A375 (cell line): ENCODE measurements at places on chromosomes 7 and 10. TPM values are rescaled to one million over a fixed set of nuclear protein-coding genes. Genes with fewer than 3 reads are reported as not detected.

MMP21 gene
- 0.19 TPM in 1 of 2 replicates, not detected in the other for total RNA-seq

HERC4 gene
- 10.3 and 13.0 TPM in 2 replicates for total RNA-seq

PGAM2 gene
- 2.6 and 3.0 TPM in 2 replicates for total RNA-seq

AGAP6 gene
- 9.9 and 10.5 TPM in 2 replicates for total RNA-seq

ASB10 gene
- not detected in 2 replicates for total RNA-seq

CALML5 gene
- total RNA-seq, result not detected in 2 replicates
